ENCODE measurements at places on chromosomes 1 and 21. TPM values are rescaled to one million over a fixed set of nuclear protein-coding genes. Genes with fewer than 3 reads are reported as not detected.

DNA sequence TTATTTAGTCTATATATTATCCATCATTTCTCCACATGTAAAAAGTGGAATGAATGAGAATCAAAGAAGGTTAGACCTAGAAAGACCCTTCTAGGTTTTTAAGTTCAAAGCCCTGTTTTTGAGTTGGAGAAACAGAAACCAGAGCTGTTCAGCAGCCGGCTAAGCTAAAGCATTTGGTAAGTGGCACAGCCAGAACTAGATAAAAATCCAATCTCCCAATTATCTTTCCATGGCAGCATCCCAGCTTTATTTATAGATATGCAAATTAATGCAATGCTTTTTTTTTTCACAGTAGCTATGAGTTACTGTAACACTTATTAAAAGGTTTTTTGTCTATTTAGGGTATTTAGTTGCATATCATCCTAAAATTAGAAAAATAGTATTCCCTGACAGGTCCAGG lies 85.1 kb downstream of the NIBAN1 start:
- H3K27me3 ChIP-seq, result no peaks in the 10 kb centered on the region
- peaks cover 82% of the 10 kb centered on the region for H3K4me1 ChIP-seq
- H3K4me3 ChIP-seq, result no peak overlapping the region
- no peaks in the 10 kb centered on the region for H3K36me3 ChIP-seq
- no peak for DNase-seq
- H3K27ac ChIP-seq, result peak overlapping the region; percentile 79

- H3K4me3 ChIP-seq, result no peak overlapping the region
- no peak for DNase-seq
- H3K27me3 ChIP-seq, result no peaks in the 10 kb centered on the region
- H3K27ac ChIP-seq, result no peak overlapping the region
- H3K4me1 ChIP-seq, result no peaks in the 10 kb centered on the region
These were observed 897.5 kb downstream of the TTLL7 start for GRCh38 chr1:83101406-83101805.

- H3K4me3 ChIP-seq, result no peak overlapping the region
- no peaks in the 10 kb centered on the region for H3K36me3 ChIP-seq
- peaks cover 2% of the 10 kb centered on the region for H3K27me3 ChIP-seq
- DNase-seq, result peak; percentile 15
- no peak overlapping the region for H3K27ac ChIP-seq
These were observed 88.3 kb downstream of the TPR start for GRCh38 chr1:186286615-186287315.

- no peak overlapping the region for H3K4me3 ChIP-seq
- H3K36me3 ChIP-seq, result peaks cover 5% of the 10 kb centered on the region
- H3K27ac ChIP-seq, result peak overlapping the region; percentile 86
- peaks cover 43% of the 10 kb centered on the region for H3K4me1 ChIP-seq
- DNase-seq, result no peak
- no peaks in the 10 kb centered on the region for H3K27me3 ChIP-seq
These were observed 386.3 kb downstream of the USP25 start for GRCh38 chr21:16116069-16116468.

S1PR1 gene
- 5.8 TPM for total RNA-seq

AMY1B gene
- not detected for total RNA-seq

KRTAP6-1 gene
- total RNA-seq, result not detected

CTSS gene
- 0.41 TPM for total RNA-seq

CCDC28B gene
- total RNA-seq, result 15.5 TPM

C1orf115 gene
- total RNA-seq, result 0.50 TPM

ADSS2 gene
- total RNA-seq, result 41.7 TPM

All from HFFc6 (cell line).